ENCODE measurements at places on chromosomes 7 and 10. TPM values are rescaled to one million over a fixed set of nuclear protein-coding genes. Genes with fewer than 3 reads are reported as not detected.

DNA sequence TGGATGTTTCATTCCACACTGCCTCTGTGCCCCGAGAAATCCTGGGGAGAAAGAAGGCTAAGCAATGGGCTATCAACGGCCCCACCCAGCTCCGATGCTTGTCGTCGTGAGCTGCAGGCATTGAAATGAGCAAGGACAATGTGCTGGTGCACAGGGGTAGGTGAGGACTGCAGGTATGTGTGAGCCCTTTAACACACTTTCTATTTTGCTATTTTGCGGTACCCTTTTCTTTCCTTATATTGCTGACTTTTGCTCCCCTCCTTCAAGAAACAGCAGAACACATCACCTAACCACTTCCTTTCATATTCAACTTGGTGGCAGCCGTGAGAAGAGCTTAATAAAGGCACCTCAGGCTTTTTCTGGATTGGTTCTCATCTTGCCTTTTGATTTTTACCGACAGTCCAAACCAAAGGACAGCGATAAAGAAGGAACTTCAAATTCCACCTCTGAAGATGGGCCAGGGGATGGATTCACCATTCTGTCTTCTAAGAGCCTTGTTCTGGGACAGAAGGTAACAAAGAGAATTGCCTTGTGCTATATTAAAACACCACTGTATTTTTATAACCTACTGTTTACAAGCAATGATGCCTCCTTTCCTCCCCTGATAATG lies 39.2 kb downstream of the AIFM2 start:
- DNase-seq, result no peak

- DNase-seq, result no peak
Measured at GRCh38 chr7:46960970-46961369, 620.9 kb downstream of the TNS3 start.

GRCh38 chr7:29500719-29501118 lies 62.9 kb upstream of the PRR15 start:
- no peak for DNase-seq

Gene EBLN1
- 0.04 TPM for polyA plus RNA-seq

- DNase-seq, result no peak
Measured at GRCh38 chr10:125953778-125954385, 57.5 kb downstream of the FANK1 start.

GRCh38 chr10:112526139-112526538 lies 79.1 kb downstream of the VTI1A start:
- no peak for DNase-seq

DNA sequence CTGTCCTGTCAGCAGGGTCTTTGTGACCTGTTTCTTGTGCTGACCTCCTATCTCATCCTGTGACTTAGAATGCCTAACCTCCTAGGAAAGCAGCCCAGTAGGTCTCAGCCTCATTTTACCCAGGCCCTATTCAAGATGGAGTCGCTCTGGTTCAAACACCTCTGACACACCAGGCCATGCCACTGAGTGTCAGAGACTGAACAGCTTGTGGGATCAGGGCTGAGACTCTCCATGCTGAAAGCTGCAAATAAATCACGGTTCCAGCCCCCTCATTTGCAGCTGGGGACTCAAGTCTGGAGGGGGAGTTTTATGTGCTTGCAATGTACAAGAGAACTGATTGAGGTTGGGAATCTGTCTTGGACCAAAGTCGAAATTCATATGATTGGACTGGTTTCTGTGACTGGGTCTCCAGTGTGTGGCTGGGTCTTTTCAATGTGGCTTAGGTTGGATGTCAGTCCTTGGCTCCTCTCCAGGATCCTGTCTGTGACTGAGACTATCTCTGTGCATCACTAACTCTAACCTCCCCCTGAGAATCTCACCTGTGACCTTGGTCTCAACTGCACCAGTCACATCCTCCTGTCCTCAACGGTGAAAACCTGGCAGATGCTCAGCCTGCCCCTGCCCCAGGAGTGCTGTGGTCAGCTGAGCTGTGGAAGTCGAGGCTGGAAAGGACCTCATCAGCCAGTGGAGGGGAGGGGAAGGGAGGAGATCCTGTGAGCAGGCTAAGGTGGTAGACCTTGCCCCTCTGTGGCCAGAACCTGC lies 11.7 kb downstream of the PRF1 start:
- no peak for DNase-seq

DNA sequence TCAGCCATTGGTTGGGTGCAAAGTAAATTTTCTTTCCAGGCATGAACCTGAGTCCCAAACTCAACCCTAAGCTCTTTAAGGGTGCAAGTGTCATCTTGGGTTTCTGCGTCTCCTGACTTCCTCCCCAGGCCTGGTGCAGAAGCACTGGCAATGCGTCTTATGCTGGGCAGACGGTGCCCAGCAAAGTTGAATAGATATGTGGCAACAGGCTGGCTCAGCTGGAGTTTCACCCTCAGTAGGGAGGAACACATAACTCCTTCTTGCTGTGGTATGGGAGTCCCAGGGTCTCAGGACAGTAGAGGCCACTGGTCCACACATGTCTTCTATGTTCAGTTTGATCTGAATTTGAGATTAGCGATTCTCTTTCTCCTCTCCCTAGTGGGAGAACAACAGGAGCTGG lies 181.3 kb downstream of the RPS24 start:
- no peak for DNase-seq

GRCh38 chr7:5213286-5213645 lies 23.2 kb downstream of the WIPI2 start:
- no peak for DNase-seq

DNA sequence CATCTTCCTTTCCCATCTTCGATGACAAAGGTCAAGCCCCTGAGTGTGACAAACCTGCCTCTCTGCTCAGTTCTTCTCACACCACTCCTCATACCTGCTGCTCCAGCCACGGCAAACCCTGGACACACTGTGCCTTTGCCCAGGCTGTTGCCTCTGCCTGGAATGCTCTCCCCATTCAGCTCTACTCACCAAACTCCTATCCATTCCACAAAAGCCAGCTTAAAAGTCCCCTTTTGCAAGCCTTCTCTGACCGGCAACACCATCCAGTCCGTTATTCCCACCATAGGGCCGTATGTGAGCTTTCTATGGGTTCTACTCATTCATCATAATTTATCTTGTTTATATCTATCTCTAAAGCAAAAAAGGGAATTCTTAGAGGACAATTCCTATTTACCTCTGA lies 15.2 kb downstream of the GFRA1 start:
- no peak for DNase-seq

GRCh38 chr7:6256677-6257535 lies 15.5 kb downstream of the CYTH3 start:
- no peak for DNase-seq

Gene GDF2
- not detected for polyA plus RNA-seq

DNA sequence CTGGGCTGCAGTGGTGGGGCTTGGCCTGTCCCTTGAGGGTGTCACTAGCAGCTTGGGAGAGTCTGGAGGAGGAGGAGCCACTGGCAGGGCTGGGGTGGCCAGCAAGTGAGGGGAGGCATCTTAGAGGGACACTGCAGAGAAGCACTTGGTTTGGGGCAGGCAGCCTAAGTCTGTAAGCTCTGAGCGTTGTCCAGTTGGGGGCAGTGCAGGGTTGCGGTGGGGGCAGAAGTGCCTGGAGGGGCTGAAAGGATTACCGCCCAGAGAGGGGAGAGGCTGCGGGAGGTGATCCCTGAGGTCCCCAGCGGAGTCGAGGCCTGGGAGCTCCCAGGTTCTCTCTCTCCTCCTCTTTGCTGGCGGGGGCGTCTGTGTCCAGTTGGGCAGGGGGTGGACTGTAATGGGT lies 7.4 kb downstream of the ADCYAP1R1 start:
- DNase-seq, result no peak

DNA sequence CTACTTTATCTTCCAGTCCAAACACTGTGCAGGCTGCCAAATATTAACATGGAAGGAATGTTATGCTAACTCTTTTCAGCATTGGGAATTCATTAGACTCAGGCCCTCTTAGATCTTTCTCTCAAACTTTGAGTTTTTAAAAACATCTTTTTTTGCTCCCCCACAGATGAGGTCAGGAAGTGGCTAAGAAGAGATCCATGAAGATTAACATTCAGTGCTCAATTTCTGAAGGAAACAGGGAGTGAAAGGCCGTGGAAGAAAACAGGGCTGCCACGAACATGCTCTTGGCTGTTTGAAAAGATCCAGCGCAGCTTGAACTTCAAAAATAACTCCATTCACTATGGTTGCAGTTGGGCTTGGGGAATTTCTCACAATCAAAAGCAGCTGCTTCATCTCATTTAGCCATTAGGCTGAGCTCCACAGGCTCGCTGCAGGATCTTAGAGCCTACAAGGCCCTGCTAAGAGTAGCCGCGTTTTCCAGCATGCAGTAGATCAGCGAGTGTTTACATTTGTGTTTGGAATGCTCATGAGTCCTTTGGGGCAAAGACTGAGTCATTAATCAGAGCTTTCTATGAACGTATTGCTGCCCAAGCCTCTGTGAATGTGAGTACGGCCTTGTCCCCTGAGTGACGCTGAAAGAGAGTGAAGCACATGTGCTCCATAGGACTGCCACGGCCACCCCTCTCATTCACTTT lies 41.2 kb upstream of the TNS3 start:
- peak; percentile 88 for DNase-seq

DNA sequence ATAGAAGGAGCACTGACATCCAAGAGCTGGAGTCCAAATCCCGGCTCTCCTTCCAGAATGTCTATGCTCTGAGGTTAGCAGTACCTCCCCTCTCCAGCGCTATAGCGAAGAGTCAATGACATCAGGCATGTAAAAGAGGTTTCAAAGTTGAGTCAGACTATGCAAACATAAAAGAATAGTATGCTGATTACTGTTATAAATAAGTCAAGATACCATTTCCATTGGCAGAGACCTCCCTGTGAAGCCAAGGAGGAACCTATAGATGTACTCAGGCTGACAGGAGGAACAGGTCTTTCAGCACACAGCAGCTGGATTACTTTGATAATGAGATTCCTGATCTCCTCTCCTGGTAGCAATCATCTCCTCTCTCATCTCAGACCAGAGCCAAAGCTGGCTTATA lies 103.9 kb upstream of the EFCAB10 start:
- DNase-seq, result no peak

GRCh38 chr10:44467900-44468299 lies 83.0 kb upstream of the CXCL12 start:
- no peak for DNase-seq

DNA sequence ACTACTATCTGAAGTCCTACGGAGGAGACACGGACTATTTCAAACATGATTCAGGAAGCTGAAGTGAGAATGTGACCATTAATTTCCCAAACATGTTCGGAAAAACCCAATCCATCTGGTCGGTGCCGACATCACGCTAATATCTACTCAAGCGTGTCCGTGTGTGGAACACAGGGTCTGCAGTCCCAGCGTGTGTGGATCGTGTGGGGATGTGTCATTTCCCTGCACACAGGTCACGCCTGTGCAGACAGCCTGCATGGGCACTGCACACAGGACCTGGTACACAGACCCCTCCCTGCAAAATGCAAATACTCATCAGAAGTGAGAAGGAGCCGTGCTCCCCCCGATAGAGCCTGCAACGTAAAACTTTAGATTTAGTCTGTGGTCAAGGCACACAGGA lies 57.8 kb downstream of the CARD11 start:
- DNase-seq, result no peak

DNA sequence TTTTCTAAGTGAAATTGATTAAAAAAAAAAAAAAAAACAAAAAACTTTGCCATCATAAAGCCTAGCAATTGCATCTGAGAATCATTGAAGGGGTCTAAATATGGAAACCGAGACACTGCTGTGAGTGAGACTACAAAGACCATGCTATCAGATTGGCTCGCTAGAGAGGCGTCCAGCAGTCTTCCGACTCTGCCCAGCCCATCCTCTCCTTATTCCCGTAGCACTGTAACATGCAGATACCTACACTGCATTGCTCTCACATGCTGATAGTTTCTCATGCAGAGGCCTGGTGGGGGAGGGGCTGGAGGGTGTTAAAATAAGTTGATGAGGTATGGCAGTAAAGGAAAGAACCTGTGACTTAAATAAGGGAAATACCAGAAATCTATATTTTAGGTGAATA lies 130.7 kb downstream of the NRF1 start:
- no peak for DNase-seq

Gene GBX1
- polyA plus RNA-seq, result 0.22 TPM

Gene ANKRD16
- 10.0 TPM for polyA plus RNA-seq

DNA sequence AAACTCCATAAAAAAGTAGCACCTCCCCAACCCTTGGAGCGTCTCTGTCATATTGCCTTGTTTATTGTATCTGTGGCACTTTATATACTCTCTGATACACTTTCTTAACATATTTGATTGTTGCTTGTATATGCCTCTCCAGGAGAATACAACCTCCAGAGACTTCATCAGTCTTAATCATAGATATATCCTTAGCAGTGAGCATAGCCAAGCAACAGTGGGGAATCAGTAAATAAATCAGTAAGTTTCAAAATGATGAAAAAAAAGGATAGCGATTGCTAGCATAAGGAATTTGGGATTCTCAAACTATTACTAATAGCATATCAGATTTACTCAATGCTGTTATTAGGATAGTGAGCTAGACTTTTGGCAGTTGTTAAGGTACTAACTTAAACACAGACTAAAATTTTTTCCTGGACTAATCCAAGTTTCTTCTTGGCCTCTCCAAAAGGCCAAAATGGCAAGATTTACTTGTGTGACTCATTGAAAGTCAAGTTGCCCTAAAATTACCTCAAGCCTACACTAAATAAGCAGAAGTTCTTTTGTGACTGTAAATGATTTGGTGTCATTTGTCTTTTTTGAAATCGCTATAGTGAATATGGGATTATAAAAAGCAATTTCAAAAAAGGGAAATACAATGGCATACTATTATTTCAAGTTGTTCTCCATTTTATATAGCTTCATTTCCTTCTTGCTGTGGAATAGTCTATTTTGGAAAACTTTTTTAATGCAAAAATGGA lies 177.9 kb downstream of the CHN2 start:
- no peak for DNase-seq

DNA sequence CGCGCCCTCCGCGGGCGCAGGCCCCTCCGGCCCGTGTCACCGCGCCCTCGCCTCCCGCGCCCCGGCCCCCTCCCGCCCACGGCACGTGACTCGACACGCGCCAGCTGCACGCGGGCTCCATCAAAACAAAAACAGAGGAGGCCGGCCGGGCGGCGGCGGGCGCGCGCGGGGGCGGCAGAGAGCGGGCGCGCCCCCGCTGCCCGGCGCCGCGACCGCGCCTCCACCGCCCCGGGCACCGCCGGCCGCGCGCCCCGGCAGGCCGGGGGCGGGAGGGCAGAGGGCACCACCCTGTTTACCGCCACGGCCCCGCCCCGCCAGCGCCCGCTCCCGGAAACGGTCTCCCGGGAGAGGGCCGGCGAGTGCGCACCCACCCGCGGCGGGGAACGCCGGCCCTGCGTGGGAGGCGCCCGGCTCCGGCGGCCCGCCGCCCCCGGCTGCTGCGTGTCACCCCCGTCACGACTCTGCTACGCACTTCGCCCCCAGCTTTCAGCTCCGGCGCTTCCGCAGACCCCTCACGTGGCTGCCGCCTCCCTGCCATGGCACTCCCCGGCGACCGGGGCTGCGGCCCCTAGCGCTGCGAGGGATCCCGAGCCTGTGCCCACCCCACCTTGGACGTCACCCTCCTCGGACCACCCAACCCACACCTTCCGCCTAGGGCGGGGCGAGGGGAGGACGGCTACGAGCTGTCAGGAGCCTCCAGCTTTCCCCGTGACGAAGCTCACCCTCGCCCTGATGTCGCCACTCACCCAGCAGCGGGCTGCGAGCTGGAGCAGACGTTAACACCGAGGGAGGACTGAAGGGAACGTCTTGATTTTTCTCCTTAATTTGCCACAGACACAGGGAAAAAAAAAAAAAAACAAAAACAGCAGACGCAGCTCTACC lies 221.6 kb upstream of the MKLN1 start:
- DNase-seq, result no peak

Measured in right renal pelvis (tissue), 4 donors.